Fibroblast of villous mesenchyme (primary cell): ENCODE measurements at places on chromosomes 5 and 9.

GRCh38 chr5:114634967-114635901, 273.4 kb downstream of the KCNN2 start:
- peak; percentile 60 for DNase-seq

DNA sequence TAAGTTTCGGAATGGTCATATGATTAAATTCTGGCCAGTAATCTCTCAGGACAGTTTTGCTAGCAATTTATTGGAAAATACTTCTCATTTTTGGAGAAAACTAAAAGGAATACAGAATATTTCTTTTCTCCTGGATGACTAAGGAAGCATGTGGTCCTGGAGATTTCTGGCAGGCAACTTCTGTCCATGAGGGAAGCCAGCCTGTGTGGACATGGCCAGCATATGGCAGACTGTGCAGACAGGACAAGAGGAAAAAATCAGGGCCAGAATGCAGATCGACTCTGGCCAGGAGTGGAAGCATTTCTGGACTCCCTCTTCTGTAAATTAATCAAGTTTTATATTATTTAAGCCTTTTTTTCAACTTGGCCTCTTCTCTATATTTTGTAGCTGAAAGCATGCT, 100.4 kb upstream of the CDH18 start:
- DNase-seq, result no peak

DNA sequence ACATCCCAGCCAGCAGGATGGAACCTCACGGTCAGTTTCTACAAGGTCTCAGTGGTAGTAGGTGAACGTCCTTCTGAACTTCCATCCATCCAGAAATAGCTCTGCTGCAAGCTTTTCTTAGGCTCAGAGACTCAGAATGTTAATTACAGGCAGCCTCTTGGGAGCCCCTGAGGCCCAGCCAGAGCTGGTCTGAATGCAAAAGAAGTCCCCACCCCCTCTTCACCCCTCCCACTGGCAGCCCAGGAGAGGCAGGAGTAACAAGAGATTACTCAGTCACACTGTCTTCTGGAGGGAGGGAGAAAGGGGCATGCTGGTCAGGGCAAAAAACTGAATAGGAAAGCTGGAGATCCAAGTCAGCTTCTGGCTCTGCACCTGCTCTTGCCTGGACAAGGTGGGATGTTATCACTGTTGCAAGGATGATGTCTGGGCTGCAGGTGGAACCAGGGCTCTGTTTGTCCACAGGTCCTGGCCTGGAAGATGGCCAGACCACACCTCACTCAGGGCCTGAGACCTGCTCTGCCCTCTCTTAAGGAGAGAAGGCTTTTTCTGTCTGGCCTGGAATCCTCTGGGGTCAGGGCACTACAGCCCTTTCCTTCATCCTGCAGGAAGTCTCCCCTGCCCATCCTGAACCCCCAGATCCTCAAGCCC, 9.1 kb downstream of the ENHO start:
- DNase-seq, result no peak

- DNase-seq, result peak; percentile 79
These were observed 101.0 kb downstream of the CD180 start for GRCh38 chr5:67095346-67096171.

DNA sequence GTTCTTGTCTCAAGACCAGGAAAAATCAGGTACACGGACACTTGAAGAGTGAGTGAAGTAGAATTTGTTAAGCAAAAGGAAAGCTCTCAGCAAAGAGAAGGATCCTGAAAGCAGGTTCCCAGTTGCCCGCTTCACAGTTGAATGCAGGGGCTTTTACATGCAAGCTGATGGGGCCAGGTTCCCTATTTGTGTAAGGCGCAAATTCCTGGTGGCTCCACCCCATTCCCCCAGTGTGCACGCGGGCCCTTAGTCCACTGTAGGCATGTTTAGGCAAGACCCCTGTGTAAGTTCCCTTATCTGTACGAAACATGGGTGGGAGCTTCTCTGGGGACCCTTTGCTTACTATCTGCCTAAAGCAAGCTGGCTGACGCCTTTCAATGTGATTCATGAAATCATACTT, 2.7 kb upstream of the AGTPBP1 start:
- no peak for DNase-seq
